ENCODE measurements at places on chromosomes 2 and 18.

- no peak for DNase-seq
Observed at GRCh38 chr2:72999729-73000725, 71.5 kb downstream of the SFXN5 start.

DNA sequence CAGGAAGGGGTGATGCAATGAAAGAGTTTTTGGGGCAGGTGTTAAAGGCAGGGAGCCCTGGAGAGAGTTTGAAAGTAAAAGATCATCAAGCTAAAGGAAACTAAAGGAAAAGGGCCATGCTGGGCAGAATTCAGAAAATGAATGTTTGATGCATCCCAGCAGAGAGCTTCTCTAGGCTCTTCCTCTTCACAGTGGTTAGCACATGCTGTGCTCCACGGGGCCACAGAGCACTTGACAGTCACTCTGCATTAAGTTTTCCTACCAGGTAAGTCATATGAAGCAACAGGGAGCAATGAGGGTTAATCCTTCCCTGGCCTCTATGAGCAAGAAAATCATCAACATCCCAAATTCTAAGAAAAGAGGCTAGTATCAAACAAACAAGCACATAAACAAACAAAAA, 895.2 kb downstream of the TRIB2 start:
- no peak for DNase-seq

DNA sequence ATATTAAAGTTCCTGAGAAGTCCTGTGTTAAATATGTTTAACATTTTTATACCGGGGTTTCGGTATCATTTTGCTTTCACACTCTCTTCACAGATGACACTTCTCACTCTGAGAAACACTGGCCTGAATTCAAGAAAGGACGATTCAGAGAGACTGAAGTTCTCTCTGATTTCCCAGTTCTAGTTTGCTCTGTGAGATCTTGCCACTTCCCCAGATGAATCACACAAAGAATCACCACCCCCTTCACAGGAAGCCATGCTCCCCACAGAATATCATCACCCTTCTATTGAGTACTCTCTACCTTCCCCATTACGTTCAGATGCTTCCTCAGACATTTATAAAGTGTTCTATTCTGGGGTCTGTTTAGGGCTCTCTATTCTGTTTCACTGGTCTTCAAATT, 16.1 kb upstream of the CD207 start:
- no peak for DNase-seq

DNA sequence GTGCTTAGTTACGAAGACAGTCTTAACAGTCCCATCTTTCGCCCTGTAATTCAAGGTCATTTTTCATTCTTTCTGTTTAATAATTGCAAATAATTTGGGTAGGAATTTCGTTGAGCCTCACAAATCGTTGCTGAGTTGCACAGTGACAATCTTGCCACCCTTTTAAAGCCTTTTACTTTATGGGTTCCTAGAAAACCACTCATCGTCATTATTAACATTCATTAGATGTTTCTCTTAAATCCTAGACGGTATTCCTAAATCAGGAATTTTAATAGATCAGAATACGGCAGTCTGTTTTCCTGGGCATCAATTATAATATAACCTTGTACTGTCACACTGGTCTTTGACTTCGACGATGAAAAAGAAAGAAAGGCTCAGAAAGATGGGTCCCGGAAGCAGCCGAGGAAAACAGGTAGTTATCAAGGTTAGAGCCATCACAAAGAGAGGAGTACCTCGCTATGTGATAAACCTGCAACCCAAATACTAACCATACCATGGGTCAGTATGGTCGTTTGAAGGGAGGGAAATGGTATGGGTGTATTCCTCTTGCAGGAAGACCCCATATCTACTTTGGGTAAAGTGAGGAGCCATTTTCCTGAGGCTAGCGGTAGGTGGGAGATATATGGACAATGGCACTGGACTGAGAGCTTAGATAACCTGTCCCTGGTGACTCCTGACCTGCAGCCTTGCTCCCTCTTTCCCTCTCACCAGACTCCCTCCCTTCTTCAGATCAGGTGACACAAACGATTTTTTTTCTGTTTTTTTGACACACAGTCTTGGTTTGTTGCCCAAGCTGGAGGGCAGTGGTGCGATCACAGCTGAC, 981 bp upstream of the SF3B1 start:
- no peak for DNase-seq

DNA sequence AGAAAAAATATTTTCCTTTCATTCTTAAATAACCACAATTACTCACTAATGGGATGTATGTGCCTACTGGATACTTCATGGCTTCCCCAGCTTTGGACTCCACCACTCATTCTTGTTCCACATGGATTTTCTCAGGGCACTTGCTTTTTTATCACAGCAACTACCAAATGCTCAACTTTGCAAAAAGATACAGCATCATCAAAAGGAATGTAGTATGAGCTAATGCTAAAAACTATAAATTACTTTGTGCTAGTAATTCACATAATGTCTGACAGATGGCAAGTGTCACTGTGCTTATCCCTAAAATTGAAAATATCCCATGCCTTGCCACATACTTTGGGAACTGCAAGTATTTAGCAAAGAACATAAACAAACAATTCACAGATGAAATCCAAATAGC, 130.4 kb upstream of the ZFP36L2 start:
- DNase-seq = no peak

DNA sequence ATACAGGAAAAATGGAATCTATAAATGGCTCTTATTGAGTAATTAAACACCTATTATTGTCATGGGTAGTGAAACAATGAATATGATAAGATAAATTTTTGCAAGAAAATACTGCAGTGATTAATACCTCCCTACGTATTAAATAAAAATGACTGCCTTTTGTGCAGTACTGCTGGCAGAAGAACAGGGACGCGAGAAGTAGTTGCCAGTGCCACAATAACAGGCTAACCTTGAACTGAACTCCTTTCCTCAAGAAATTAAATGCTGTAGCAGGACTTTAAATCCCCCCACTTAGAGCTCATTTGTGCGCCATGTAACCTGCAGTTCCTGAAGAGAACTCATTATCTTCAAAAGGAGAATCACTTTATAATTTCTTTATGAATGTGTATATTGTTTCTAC, 24.6 kb downstream of the FIGN start:
- no peak for DNase-seq

DNA sequence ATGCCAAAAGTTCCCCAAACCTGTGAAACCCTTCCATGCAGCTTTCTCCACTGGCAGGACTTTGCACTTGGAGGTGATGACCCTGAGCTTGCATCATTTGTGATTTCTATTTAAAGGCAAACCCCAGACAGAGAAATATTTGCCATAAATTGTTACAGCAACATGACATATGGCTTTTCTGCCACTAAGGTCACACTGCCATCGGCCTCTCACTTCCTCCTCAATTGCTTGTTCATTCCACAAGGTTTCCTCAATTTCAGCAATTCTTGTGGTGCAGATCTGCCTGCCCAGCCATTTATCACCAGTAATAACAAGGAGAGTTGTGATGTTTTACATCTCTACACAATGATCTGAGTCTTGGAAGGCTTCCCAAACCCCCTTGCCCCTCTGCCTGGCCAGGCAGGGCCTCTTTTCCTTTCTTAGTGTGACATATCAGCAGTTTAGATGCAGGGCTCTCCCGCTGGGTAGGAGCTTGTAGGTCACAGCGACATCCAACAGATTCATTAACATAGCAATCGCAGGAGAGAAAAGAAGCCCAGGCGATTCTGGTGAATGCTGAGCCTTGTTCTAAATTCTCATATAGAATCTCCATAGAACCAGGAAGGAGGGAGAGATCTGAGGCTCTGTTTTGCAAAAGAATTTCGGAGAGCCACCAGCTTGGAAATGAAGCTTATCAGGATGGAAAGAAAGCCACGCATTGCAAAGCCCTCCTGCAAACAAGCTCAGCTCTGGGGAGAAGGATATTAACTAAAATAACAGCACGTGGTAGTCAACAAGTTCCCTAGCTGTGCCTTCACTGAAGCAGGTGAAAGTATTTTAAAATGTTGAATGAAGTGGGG, 46.7 kb upstream of the ITGA6 start:
- DNase-seq = no peak

GRCh38 chr2:193695367-193695766, 1500.6 kb upstream of the TMEFF2 start:
- no peak for DNase-seq

GRCh38 chr18:8858888-8859511, 153.6 kb downstream of the MTCL1 start:
- DNase-seq = no peak

- no peak for DNase-seq
Observed at GRCh38 chr2:215171151-215171550, 32.7 kb upstream of the ABCA12 start.

DNA sequence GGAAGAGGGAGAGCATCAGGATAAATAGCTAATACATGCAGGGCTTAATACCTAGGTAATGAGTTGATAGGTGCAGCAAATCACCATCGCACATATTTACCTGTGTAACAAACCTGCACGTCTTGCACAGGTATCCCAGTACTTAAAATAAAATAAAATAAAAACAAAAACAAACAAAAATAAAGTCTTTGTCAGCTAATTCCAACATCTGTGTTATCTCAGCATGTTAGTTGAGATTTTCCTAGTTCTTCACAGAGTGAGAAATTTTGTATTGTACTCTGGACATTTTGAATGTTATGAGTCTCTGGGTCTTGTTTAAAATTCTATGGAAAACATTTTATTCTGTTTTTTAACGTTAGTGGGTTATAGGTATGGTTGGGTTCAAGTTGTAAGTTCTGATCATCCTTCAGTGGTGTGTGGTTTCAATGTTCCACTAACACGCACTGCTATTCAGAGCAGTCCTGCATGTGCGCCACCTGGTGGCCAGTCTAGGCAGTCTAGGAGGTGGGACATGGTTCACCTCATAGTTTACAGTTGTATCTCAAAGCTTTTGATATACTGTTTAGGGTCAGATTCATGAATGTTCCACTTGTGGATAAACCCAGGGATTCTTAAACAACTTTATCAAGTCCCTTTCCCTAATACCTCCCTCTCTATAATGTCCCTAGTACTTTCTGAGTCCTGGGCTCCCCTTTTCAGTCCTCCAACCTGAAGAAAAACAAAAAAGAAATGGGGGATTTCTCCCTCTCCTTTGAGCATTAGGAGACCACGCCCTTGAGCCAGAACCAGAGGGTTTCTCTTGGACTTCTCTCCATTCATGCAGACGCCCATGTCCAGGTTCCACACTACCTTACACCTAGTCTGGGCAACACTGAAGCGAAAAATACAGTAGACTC, 213.4 kb upstream of the GATA6 start:
- DNase-seq = peak; percentile 65

- DNase-seq = no peak
Observed at GRCh38 chr2:55781542-55781941, 87.9 kb upstream of the PNPT1 start.

- no peak for DNase-seq
Observed at GRCh38 chr2:181357979-181358378, 99.2 kb upstream of the ITGA4 start.

DNA sequence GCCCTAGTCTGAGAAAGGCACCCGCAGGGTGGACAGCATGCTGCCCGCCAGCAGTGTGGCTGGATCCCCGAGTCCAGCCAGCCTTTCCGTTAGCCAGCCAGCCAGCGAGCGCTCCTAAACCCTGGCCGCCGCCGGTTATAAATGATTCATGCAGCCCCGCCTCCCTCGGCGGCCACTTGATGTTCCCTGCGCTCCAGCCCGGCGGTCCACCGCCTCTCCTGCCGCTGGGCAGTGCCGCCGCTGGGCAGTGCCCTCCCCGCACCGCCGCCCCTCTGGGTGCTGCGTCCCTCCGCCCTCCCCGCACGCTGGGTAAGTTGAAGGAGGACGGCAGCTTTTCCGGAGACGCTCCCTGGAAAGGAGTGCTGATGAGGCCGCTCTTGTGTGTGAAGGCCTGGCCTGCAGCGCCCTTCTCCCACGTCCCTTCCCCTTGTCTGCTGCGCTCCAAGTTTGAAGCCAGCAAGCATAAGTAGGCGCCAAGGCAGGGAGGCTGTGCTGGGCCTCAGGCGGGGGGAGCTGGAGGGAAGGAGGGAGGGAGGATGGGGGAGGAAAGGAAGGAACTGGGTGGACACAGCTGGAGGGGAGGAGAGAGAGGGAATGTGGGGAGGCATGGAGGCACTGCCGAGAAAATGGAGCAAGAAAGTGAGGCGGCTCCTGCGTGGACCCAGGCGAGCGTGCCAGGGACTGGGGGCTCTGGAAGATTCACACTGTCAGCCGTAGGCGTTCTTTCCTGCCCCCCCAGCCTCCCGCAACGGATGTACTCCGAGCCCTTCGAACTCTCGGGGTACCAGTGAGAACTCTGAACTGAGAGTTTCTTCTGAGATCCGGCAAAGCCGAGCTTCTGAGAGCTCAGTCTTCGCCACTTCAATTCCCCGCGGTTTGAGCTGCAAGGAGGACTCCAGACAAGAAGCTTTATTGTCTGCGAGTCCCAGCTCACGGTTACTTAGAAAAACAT, 131.9 kb downstream of the GLI2 start:
- no peak for DNase-seq

GRCh38 chr2:169294001-169294675, 68.2 kb downstream of the LRP2 start:
- DNase-seq = no peak

- DNase-seq = no peak
Observed at GRCh38 chr18:46070815-46071652, 1.0 kb downstream of the PSTPIP2 start.

DNA sequence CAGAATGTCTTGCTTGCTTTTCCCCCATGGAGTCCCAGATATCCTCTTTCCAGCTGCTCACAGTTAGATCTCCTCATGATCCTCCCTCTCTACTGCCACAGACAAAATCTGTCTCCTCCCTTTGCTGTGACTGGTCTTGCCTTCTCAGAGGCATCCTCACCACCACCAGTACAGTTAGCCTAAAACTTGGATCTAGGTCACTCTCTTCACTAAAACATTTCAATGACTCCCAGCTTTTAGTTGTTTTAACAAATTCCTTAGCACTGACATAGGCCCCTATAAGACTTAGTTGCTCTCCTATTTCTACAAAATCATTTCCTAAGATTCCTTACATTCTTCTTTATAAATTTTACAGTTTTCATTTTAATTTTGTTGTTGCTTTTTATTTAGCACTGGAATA, 734.2 kb upstream of the CHAC2 start:
- DNase-seq = no peak

- DNase-seq = no peak
Observed at GRCh38 chr2:210792000-210792399, 235.6 kb downstream of the CPS1 start.

DNA sequence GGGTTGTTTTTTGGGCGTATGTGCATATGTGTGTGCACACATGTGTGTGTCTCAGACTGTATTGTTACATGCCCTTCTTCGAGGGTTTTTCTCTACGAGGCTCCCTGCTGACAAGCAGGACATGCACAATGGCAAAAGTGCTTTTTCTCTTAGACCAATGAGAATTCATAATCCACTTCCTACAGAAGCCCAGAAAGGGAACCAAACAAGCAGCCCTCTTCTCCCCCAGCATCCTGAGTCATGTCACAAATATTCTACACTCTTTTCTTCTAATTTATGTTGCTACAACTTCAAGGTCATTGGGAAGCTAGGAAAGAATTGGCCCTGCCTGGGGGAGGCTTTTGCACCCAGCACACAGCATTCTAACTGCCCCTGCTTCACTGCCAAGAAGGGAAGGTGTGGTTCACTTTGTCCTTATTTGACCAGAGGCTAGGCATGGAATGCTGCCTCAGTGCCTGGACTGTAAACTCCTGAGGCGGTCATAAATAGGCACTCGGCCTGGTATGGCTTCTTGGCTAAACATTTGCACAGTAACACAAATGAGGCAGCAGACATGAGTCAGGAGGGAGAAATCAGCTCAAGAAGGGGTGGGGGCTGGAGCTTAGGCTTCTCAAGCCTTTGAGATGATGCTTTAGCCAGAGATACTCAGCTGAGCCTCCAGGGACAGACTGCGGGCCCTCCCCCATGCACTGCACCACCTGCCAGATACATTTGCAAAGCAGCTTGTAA, 92.7 kb upstream of the KLF7 start:
- no peak for DNase-seq

Measured in stimulated activated CD8-positive, alpha-beta memory T cell treated with anti-CD3 and anti-CD28 coated beads, Interleukin-7, amount 100 ng/mL, for 4 hours (primary cell).